Stimulated activated CD8-positive, alpha-beta memory T cell treated with anti-CD3 and anti-CD28 coated beads, Interleukin-2, amount 100 ng/mL, for 48 hours (primary cell): ENCODE measurements at places on chromosomes 1 and 21.

DNA sequence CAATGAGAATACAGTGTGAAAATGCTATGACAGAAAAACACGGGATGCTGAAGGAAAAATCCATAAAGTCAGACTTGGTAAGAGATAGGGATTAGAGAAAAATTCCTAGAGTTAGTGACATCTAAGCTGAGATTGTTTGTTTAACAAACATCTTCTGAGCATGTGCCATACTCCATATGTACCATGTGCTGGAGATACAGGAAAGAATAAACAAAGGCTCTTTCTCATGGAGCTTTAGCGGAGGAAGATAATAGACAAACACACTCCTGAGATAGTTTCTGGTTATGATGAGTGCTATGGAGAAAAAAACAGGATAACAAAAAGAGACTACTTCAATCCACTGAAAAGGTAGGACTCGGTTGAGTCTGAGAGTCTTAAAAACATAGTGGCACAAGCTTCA is 22.0 kb upstream of the AIM2 start:
- no peak for DNase-seq

DNA sequence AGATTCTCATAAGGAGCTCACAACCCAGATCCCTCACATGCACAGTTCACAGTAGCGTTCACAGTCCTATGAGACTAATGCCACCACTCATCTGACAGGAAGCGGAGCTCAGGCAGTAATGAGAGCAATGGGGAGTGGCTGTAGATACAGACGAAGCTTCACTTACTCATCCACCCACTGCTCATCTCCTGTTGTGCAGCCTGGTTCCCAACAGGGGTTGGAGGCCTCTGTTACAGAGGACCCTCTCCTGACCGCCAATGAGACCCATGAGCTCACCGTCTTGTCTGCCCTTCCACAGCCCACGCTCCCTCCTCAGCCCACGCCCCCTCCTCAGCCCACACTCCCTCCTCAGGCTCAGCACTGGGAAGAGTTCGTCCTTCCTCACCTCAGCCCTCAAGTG is 39.6 kb downstream of the RSPH1 start:
- DNase-seq, result no peak

DNA sequence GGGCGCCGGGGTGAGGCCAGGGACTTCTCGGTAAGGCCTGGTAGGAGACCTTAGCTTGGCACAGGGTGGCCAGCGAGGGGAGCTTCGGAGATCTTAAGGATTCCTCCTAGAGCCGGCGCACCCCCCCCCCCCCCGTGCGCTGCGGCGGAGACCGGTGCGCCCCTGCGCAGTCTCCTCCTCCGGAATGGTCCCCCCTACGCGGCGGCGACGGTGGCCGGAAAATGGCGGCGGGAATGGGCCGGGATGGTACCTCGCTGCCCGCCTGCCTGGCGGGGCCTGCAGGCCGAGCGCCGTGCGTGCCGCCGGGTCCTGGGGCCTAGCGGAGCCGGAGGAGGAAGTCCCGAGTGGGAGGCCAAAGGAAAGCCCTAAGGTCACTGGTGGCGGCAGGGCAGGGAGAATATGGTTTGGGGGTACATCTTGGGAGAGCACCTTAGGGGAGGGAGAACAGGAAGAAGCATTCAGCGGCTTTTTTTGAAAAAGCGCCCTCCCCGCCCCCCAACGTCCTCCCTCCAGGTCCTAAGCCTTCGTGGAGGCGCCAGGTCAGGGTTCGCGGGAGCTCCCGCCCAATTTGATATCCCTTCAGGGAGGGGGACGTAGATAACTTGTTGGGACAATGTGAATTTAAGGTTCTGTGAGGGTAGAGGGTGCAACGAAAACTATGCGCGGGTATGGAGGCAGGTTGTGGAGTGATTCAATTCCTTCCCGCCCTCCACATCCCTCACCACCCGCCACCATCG is 429 bp downstream of the SRRM1 start:
- peak; percentile 40 for DNase-seq

GRCh38 chr1:156118177-156118868 is 3.8 kb downstream of the LMNA start:
- DNase-seq, result no peak

DNA sequence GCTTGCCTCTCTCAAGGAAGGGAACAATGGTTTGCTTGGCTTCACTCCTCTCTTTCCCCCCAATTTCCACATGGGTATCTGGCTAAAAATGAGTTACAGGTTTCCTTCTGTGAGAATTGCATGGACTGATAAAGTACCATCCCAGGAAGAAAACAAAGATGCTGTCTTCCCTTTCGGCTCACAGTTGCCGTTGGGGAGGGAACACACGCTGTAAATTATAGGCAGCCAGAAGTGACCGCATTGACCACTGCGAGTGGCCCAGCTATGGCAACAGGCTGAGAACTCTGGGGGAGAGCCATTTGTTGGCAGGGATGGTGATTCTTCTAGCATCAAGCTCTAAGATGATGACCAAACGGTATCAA is 2.9 kb downstream of the RUNX1 start:
- DNase-seq, result no peak

GRCh38 chr1:18891426-18891780 is 11.0 kb downstream of the ALDH4A1 start:
- DNase-seq, result no peak

DNA sequence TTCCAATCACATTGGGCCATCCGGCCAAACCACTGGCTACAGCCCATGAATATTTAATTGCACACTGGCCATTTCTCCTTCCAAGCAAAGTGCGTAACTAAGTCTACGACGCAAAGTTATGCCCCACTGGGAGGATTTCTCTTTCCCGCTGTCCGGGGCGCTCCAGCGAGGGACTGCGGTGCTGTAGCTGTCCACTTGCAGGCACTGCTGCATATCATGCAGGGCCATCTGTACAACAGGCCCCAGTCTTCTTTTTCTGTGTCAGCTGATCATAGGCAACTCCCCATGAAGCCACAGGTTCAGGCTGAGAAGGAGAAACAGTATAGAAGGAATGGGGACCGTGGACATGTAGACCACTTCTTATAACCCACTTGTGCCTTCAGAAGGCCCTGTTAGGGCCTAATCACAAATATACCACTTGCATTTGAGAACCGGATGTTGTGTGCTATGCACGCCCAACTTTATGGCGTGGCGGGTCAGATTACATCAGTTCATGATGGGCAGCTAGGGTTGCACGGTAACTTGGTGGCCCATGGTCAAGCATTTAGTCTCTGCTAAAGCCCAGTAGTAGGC is 58.0 kb downstream of the ADSS2 start:
- no peak for DNase-seq

DNA sequence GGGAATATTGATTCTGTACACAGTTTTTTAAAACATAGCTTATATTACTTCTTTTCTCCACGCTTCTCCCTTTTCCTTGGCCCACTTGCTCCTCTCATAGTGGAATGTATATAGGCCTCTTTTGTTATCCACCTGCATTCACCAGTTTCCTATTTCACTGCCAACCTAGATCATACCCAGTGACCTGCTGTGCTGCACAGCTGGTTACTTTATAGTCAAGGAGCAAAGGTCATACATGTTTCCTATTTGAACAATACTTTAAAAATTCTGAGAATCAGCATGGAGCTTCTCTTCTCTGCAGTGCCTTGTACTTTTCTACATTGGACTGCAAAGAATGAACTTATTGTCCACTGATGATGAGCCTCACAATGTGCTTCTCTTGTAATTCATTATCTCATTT is 4.3 kb upstream of the SLC35D1 start:
- DNase-seq, result no peak

DNA sequence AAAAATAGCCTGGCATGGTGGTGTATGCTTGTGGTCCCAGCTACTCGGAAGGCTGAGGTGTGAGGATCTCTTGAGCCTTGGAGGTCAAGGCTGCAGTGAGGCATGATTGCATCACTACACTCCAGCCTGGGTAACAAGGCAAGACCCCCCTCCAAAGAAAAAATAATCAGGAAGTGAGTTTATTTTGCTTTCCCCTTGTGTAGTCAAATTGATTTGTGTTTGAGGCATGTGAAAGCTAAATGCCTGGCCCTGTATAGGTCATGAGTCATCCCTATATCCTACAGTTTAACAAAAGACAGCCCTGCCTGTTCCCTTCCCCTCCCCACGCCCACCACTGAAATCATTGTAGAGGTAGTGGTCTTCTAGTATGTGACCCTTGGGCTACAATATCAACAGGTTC is 241.4 kb upstream of the JUN start:
- no peak for DNase-seq

DNA sequence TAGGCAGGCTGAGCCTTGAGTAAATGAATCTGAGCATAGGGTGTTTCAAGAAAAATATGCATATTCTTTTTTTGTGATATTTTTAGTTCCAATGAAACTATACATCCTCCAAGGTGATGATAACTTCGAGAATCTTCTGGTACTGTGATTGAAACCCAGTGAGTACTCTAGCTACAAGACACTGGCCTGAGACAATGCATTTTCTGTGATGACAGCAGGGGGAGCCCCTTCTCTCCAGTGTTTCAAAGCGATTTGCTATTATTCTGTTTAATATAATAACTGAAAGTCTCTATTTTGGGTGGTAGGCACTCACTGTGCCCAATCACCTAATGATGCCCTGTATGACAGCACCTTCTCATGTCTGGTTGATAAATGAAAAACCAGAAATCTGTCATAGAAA is 12.1 kb downstream of the IRF2BP2 start:
- no peak for DNase-seq
